Stimulated activated CD8-positive, alpha-beta memory T cell treated with anti-CD3 and anti-CD28 coated beads, Interleukin-4, amount 100 ng/mL, for 24 hours (primary cell): ENCODE measurements at places on chromosomes 3 and 15.

DNA sequence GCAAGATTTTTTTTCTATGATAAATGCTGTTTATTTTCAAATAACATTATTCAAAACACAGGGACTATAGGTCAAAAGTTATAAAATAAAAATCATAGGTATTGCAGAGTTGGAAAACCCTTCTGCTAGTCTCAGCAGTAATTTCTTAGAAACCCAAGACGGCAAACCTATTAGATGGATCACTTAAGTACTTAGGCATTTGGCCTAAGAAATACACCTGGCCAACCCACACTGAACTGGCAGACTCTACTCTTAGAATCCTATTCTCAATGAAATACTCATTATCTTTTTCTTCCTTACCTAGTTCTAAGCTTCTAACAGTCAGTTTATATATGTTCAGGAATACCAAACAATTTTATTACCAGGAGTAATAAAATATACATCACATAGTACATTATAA, 30.5 kb upstream of the RIOX2 start:
- no peak for DNase-seq

DNA sequence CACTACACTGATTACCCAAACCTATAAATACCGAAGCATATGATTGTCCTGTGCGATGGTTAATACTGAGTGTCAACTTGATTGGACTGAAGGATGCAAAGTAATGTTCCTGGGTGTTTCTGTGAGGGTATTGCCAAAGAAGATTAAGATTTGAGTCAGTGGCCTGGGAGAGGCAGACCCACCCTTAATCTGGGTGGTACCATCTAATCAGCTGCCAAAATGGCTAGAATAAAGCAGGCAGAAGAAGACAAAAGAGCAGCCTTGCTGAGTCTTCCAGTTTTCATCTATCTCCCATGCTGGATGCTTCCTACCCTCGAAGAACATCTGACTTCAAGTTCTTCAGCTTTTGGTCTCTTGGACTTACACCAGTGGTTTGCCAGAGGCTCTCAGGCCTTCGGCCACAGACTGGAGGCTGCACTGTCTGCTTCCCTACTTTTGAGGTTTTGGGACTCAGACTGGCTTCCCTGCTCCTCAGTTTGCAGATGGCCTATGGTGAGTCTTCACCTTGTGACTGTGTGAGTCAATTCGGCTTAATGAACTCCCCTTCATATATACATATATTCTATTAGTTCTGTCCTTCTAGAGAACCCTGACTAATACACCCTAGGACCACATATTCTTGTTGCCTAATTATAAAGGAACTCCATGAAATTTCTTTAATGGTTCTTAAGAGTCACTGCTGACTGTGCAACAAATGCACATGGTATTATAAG, 31.7 kb downstream of the CSNK1G1 start:
- DNase-seq: no peak

- no peak for DNase-seq
These were observed 2.8 kb downstream of the LSAMP start for GRCh38 chr3:116442331-116443021.

GRCh38 chr3:64650715-64651114, 37.1 kb downstream of the ADAMTS9 start:
- DNase-seq: no peak

- DNase-seq: no peak
These were observed 62.8 kb downstream of the POLR2M start for GRCh38 chr15:57769266-57769665.

GRCh38 chr3:27591312-27592210, 107.4 kb upstream of the SLC4A7 start:
- no peak for DNase-seq

DNA sequence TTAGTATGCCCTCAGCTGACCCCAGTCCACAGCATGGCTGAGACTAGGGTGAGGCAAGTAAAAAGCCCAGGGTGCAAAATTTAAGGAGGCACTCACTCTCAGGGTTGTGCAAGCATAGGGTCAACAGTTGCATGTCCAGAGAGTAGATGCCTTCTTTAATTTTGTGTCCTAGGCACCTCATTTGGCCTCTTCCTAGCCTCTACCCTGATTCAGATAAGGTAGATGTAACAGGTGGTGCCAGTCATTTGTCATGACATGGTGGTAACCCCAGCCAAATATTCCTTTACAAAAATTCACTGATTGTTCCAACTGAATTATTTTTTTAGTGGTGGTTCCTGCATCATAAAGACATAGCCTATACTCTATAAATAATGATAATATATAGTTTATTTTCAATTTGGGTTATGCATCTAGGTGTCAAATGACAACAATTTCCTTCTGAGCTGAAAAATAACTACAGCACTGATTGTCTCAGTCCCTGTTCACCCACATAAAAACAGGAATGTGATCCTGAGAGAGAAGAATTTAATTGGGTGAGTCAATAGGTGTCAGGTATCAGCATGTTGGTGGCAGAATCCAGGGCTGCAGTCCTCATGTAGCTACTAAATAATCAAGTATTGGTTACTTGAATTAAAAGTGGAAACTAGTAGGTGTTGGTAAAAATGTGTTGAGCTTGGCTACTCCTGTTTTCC, 44.2 kb upstream of the TIPARP start:
- no peak for DNase-seq

GRCh38 chr3:32316976-32317375, 74.7 kb upstream of the CMTM7 start:
- DNase-seq: no peak

DNA sequence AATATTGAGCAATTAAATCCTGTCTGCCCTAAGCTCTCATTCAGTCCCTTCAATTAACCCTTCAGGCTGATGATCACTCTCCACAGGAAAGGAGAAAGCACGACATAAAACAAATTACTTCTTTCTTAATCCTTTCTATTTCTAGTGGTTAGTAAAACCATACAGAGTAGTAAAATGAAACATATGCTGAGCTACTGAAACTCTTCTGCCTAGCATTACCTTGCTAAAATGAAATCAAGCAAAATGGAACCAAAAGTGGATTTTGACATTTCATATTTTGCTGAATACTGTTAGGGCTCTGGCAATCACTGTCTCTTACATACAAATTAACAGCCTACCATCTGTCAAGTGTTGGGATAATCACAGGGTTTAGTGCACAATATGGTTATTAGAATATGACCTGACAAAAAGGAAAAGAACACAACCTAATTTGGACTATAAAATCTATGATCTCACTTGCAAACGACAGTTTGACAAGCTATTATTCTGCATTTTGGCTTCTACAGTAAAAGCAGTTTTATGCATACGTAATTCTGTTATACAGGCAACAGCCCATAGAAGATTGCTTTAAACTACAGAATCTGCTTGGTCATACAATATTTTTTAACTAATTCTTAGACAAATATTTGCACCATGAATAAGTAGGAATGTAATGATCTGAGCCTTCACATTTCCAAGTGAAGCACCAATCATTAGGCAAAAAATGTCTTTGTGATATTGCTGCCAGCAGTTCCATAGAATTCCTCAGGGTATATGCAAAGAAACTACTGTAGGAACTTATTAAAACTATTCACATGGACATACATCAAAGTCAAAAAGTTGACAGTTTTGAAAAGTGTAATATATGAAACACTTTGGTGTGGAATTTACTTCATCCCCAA, 105.0 kb downstream of the FHIT start:
- DNase-seq: no peak

DNA sequence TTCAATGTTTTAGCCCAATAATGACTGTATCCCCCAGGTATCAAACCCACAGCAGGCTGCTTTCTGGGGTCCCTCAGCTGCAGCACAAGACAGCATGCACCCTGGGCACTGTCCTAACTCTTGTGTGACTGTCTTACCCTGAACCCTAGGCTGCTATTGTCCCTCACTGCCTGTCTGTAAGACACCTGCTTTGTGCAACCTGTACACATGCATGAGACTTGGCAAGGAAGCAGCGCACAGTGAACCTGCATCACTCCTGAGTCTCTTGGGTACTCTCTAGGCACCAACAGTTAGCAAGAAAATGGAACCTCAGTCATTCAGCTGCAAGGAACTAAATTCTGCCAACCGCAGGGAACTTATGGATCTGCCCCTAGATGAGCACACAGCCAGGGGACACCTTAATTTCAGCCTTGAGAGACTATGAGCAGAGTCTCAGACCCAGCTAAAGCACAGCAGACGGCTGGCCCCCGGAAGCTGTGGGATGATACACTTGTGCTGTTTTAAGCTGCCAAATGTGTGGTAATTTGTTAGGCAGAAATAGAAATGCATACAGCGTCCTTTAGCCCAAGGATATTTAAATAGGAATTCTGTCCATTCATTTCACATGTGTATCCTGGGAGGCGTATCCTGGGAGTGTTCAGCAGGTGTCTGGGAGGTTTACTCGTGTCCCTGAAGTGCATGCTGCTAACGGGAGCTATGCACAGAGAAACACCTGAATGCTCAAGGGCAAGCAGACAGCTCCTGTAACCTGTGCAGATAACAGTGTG, 223.8 kb downstream of the KLF13 start:
- no peak for DNase-seq

DNA sequence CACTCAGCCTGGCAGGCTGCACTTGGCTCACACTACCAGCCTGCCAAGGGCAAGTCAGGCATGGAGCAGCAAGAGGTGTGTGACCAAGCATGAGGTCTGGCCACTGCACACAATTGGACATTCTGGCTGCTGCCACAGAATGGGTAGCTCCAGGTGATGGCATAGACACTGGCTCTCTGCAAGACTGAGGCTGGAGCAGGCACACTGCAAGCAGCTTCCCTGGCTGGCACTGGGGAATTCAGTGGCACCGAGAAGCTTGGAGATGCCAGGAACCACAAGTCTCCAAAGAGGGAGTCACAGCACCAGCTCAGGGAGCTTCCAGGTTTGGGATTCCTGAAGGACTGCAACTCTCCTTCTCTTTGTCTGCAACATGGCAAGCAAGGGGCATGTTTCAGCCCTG, 42.0 kb upstream of the KCNH8 start:
- no peak for DNase-seq

GRCh38 chr15:53910852-53911251, 67.4 kb upstream of the UNC13C start:
- DNase-seq: no peak

DNA sequence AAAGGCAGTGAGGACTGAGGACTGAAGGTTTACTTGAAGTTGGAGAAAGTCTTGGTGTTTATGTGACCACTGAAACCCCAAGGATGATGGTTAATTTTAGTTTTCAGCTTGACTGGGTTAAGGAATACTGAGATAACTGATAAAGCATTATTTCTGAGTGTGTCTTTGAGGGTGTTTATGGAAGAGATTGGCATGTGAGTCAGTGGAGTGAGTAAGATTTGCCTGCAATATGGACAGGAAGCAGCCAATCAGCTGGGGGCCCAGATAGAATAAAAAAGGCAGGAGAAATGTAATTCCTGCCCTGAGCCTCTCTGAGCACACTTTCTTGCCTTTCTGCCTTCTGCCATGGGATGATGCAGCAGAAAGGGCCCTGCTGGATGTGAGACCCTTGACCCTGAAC, 92.4 kb downstream of the KBTBD8 start:
- no peak for DNase-seq

GRCh38 chr3:66823009-66823397, 175.1 kb upstream of the KBTBD8 start:
- no peak for DNase-seq

DNA sequence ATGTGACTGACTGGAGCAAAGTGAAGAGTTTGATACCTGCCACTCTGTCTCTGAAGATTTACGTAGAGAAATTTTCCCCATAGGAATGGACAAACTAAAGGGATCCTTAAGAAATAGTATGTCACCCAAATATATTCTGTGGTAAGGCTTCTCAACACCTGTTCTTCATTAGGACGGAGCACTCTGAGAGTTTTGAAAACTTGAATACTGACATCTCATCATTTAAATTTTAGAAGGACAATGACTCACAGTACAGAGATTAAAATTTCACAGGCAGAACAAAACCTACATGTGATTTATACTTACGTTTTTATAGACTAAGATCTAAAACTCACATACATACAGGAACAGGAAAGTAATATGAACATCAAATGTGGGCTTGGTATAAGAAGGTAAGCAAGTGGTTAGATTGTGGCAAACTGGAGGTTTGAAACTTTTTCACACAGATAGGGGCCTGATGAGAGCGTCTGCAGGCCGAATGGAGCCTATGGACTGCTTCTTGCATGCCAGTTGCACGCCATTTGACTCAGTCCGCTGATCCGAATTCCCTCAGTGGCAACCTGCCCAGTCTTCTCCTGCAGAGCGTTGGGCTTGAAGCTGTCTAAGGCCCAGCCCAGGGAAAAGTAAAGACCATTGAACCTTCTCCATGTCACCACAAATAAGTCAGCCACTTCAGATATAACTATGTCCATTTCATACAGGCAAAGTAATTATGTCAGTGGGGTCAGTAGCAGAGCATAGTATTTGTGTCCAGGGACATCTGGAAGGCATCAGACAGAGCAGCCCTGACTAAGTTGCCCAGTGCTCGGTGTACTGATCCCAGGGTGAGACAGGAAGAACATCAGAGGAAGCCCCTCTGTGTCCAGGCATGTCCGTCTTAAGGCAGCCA, 45.7 kb downstream of the ZBTB38 start:
- DNase-seq: no peak

- no peak for DNase-seq
These were observed 558.7 kb upstream of the KCNMB2 start for GRCh38 chr3:177977381-177978158.

DNA sequence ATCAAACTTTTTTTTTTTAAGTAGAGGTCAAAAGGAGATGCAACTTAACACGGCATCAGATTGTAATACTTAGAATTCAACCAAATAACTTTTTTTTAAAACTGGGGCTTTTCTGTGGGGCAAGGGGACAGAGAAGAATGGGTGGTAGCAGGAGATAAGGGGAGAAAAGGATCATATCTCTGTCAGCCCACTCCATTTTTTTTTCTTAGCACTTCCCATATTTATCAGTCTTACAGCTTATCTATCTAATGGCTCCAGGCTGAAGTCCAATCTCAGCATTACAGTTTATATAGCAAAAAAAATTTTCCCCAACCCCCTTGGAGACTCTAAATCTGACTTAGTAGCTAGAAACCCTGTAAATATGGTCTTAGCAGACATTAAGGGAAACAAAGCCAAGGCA, 69.3 kb downstream of the PIK3R4 start:
- DNase-seq: no peak

DNA sequence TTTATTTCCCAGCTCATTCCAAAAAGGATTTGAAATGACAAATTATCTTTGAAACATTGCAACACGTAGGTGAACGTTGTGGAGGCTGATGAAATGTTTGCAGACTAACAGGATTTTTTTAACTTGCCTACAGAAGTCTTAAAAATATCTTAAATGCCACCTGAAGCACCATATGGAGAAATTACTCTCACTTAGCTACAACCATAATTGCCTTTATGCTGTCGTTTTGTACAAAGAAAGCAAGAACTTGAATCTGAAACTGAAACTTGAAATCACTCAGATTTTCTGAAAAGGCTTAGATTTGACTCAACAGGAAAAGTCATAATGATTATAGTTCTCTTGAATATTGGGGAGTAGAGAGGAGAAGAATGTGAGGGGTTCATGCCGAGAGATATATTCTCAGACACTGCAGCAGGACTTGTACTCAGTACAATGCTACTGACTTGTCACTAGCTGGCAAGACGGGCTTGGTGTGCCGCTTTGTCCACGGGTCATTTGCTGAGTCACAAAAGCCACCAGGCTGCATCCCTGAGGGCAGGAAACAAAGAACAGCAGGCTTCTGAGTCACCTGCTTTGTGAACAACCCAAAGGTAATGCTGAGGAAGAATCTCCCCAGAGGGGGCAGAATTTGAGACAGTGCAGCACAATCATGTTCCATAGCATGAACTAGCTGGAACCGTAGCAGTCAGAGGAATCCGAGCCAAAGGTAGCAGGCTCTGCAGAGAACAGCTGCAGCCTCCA, 7.1 kb upstream of the FMN1 start:
- peak; percentile 28 for DNase-seq

GRCh38 chr3:41239587-41239986, 40.3 kb downstream of the CTNNB1 start:
- no peak for DNase-seq

GRCh38 chr3:61824553-61825135, 263.3 kb downstream of the PTPRG start:
- no peak for DNase-seq
